ENCODE measurements at places on chromosomes 3 and 15.
A peak's percentile ranks its signal among the peaks of the same experiment; 100 is the strongest.

DNA sequence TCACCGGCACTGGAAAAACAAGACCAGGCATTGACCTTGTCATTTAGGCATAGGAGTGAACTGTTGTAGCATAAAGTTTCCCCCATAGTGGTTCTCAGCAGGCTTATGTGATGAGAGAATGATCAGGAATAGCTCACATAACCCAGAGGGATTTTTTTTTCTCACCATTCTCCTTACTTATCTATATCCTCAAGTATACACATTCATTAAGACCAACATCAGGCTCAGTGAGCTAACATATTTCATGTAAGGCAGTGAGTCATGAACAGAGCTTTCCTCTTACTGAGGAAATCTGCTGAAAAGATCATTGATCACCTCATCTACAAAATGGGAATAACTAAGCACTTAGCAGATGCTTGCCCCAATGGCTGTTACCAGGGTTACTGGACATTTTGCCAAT is 396.6 kb upstream of the TMCO5A start:
- no peak for DNase-seq

DNA sequence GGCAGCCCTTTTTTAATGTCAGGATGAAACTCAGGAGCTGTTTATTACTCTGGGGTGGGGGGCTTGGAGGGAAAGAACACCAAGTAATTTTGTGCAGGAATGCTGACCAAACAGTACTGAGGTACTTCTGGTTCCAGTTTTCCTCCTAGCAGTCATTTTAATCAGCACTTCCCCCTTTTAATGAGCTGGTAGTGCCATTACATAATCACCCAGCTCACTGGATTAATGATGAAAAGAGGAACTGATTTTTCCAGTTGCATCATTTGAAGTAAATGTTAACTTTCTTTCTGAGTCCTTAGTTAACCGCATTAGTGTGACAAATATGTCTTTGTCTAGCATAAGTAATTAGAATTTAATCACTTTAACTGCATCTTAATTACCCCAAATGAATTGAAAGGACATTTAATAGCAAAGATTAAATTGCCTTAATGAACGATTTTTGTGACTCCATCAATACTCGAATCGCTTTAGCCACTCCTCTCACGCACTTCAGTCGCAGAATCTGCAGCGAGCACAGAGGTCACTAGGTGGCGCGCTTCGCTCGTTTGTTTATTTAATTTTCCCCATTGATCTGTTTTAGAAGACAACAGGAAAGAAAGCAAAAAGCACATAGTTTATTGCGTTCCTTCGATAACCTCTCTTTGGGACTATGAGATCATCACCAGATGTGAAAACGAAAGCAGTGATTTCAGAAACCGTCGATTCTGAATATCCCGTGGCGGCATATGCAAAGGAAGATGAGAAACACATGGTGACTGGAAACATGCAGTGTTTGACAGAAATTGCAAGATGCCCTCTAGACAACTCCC is 9.8 kb downstream of the ONECUT1 start:
- DNase-seq = peak; percentile 46

GRCh38 chr3:167882057-167882667 is 146.6 kb downstream of the SERPINI1 start:
- DNase-seq = no peak

GRCh38 chr3:25472731-25473130 is 44.7 kb downstream of the RARB start:
- DNase-seq = no peak

- no peak for DNase-seq
These were observed 91.0 kb upstream of the KBTBD8 start for GRCh38 chr3:66907136-66907535.

- DNase-seq = no peak
These were observed 118.2 kb downstream of the GADL1 start for GRCh38 chr3:30776186-30776815.

- DNase-seq = no peak
These were observed 20.2 kb upstream of the UTS2B start for GRCh38 chr3:191350396-191351090.
